T follicular helper cell (primary cell): ENCODE measurements at places on chromosomes 16 and 17.

DNA sequence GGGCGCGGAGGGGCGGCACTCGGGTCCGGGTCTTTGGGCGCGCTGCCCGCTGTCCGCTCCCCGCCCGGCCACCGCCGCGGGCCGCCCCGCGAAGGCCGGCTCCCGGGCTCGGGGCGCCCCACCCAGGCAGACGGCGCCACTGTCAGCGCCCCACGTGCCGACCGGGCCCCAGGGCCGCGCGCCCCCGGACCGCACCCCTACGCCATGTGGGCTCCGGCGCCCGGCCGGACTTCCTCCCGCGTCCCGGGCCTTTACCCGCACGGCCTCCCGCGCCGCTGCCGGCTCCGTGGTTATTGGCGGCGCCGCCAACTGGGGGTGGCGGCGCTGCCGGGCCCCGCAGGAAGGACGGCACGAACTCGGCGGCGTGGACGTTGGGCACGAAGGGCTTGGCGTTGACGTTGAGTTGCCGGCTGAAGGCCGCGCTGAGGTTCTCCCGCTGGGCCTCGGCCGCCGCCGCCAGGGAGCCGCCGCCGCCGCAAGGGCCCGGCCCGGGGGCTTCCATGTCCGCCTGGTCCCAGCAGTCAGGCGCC, 577 bp downstream of the GSPT1 start:
- DNase-seq, result peak; percentile 10

DNA sequence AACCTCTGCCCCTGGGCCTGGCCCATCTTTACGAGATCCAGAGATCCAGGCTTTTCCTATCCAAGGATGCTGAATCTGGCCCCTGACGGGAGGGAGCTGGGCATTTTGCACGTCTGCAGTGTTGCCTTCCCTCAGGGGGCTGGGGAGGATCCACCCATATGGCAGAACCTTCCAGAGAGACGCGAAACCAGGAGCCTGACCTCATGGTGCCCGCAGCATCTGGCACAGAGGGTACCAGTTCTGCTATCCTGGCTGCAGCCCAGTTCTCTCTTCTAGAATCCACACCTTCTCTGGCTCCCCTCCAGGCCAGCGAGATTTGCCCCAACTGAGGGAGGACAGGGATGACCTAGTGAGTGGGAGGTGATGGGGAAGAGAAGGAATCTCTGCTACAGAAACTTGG, 20.5 kb upstream of the ZNF652 start:
- no peak for DNase-seq

DNA sequence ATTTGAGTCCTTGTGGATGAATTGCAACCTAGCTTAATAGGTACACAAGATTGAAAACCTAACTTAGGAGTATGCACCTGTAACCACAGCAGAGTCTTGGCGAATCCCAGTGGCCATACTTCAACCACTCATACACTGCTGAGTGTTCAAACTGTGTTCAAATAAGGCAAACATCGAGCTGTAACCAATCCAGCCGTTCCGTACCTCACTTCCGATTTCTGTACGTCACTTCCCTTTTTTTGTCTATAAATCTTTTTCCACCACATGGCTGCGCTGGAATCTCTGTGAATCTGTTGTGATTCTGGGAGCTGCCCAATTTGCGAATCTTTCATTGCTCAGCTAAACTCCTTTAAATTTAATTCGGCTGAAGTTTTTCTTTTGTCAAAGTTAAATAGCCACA, 190.6 kb downstream of the MAF start:
- no peak for DNase-seq

DNA sequence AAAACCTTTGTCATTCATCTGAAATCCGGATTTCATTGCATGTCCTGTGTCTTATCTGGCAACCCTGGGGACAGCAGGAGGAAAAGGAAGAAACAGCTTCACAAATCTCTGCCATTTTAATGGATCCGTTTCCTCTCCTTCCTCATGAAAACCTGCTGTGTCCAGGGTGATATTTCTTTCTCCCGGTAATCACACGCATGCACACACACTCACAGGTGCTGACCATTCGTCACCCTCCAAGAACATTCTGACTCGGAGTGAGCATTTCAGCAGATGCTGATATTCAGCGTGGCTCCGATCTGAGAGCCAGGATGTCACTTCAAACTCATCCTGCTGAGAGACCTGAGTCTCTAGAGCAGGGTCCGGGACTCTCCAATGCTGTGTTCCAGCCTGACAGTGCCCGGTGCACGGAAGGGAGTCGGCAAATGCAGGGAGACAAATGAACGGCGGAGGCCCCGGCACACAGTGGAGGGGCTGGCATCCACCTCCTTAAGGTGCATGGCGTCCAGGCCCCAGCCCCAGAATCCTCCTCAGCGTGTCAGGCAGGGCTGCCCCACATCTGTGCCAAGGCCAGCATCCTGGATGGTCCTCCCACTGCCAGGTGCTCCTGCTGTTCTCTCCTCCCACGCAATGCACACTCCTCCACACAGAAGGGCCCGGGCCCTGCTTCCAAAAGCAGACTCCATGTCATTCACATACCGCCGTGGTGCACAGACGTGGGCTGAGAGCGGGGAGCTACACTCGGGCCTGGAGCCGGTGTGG, 70.7 kb downstream of the RBFOX3 start:
- no peak for DNase-seq

DNA sequence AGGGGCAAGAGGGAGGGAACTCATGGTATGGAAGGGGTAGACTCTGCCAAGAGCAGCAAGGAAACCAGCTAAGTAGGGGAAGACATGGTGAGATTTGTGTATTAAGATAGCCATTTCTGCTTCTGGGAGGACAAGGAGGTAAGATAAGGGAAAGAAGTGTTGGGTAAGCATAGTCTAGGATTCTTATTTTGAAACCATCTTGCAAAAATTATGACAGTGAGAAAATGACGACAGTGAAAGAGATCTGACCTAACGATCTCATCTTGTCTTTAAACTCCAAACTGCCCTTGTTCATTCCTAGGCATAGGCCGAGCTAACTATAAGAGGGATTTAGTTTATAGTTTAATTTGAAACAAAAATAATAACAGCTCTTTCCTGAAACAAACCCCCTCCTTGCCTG, 5.6 kb upstream of the RBL2 start:
- DNase-seq, result no peak
